ENCODE measurements at places on chromosomes 6 and 20.

DNA sequence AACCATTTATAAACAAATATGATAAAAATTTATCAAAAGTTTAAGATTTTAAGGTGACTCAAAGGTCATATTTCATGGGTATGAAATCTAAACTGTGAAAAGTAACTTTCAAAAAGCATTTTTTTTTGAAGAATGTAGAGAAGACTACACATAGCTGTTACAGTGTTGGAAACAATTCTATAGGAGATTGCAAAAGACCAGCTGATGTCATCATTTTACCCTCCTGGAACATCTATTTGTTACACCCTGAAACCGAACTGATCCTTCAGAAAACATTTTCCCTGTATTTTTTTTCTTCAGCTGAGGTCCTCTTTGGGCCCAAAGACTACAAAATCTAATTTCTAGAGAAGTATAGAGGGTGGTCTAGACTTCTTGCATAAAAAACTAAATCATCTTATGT is 297.5 kb upstream of the FERMT1 start:
- H3K4me1 ChIP-seq = no peaks in the 10 kb centered on the region
- no peaks in the 10 kb centered on the region for H3K36me3 ChIP-seq

DNA sequence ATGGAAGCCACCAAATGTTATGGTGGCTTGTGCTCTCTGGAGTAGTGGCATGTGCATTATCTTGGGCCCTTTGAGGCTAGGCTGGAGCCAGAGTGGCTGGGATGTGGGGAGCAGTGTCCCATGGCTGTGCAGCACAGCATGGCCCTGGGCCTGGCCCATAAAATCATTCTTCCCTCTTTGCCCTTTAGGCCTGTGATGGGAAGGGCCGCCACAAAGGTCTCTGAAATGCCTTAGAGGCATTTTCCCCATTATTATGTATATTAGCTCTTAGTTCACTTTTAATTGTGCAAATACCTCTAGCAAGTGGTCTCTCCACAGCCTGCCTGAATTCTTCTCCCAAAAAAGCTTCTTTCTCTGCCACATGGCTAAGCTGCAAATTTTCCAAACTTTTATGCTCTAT is 297.3 kb upstream of the IRAK1BP1 start:
- no peaks in the 10 kb centered on the region for H3K27me3 ChIP-seq
- no peak for DNase-seq
- no peak overlapping the region for H3K27ac ChIP-seq
- H3K36me3 ChIP-seq = no peaks in the 10 kb centered on the region
- no peak overlapping the region for H3K4me3 ChIP-seq

GRCh38 chr6:124027392-124027791 is 223.7 kb downstream of the NKAIN2 start:
- no peak for DNase-seq
- no peaks in the 10 kb centered on the region for H3K4me1 ChIP-seq
- H3K4me3 ChIP-seq = no peak overlapping the region
- no peaks in the 10 kb centered on the region for H3K27me3 ChIP-seq

DNA sequence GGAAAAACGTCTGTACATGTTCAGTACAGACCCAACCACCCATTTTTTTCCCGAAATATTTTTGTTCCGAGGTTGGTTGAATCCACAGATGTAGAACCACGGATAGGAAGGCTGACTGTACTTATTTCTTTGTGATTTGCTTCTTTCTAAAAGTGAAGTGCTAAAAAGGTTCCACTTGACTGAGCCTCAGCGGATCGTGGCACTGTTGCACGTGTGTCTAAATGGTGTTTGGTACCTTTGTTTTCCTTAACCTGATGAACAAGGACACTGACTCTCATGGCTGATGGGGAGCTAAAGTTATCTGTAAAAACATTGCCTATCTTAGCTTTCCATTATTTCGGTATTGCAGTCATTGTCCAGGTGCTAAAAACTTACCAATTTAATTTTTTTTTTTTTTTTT is 6.2 kb downstream of the BPHL start:
- no peak for DNase-seq

GRCh38 chr20:20276811-20277530 is 90.9 kb upstream of the INSM1 start:
- peaks cover 8% of the 10 kb centered on the region for H3K27me3 ChIP-seq
- H3K4me1 ChIP-seq = peaks cover 4% of the 10 kb centered on the region
- no peak overlapping the region for H3K27ac ChIP-seq
- no peak overlapping the region for H3K4me3 ChIP-seq
- DNase-seq = no peak

DNA sequence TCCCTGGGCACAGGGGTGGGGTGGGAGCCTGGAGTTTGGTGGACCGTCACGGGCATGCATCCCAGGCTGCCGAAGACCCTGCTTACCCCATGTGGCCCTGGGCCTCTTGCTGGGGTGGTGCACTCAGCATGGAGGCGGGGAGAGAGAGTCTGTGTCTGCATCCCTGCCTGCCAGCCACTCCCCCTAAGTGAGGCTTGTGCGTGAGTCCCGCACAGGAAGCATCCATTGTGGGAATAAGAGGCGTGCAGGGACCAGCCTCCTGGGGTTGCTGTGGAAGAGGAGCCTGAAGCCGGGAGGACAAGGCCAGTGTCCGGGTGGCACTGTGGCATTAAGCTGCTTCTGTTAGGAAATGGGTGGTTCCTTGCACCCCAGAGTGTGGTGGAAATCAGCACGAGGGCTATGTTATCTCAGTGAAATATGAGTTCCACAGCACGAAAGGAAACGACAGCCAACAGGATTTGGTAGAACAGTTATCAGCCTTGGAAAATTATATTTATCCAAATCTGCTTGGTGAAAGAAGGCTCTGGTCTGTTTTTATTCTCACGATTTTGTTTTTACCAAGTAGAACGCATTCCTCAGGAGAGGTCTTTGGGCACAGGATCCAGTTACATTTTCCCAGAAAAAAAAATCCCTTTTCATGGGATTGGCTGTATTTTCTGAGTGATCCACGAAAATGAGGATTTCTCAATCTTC is 35.7 kb downstream of the CDH4 start:
- no peak overlapping the region for H3K4me3 ChIP-seq
- H3K27me3 ChIP-seq = no peaks in the 10 kb centered on the region
- no peaks in the 10 kb centered on the region for H3K4me1 ChIP-seq

GRCh38 chr6:52759085-52759484 is 4.2 kb downstream of the GSTA2 start:
- no peaks in the 10 kb centered on the region for H3K27me3 ChIP-seq
- no peak overlapping the region for H3K4me3 ChIP-seq
- H3K27ac ChIP-seq = no peak overlapping the region
- no peaks in the 10 kb centered on the region for H3K36me3 ChIP-seq
- H3K4me1 ChIP-seq = no peaks in the 10 kb centered on the region

Measured in natural killer cell (primary cell).